Posterior cingulate gyrus (tissue), 11 donors: ENCODE measurements at places on chromosomes 16 and 17.

DNA sequence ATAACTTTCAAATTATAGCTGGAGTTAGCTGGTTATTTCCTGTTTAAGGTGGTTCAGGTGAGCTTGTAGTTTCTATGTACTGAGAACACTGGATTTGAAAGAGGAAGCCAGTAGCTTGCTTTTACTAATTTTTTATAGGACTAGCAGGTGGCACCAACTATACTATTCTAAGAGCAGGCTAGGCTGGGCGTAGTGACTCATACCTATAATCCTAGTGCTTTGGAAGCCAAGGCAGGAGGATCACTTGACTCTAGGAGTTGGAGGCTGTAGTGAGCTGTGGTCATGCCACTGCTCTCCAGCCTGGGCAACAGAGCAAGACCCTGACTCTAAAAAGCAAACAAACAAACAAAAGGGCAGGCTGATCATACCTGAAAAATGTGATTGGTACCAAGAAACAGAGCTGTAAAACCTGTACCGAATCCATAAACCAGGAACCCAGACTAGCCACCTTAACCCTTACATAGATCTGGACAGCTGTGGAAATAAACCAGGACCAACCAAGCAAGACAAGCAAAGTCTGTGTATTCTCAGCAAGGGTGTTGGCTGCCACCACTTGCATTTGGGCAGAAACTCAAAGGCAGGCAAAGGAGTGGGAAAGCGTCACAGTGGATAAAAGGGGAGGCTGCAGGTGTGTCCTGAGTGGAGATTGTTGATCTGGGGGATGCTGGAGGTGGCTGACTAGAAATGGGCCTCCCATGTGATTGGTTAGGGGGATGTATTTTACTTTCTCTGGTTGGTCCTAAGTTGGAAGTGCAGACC, 36.3 kb downstream of the SLC47A1 start:
- DNase-seq: no peak

- no peak for DNase-seq
Observed at GRCh38 chr17:74971069-74971841, 1.3 kb downstream of the HID1 start.

- no peak for DNase-seq
Observed at GRCh38 chr16:31127182-31127581, 8.3 kb downstream of the PRSS8 start.

GRCh38 chr17:38879878-38880665, 10.2 kb downstream of the LASP1 start:
- no peak for DNase-seq

- peak; percentile 45 for DNase-seq
Observed at GRCh38 chr17:924711-925475, 54.7 kb downstream of the NXN start.

GRCh38 chr16:85655216-85656129, 33.3 kb downstream of the GINS2 start:
- no peak for DNase-seq

DNA sequence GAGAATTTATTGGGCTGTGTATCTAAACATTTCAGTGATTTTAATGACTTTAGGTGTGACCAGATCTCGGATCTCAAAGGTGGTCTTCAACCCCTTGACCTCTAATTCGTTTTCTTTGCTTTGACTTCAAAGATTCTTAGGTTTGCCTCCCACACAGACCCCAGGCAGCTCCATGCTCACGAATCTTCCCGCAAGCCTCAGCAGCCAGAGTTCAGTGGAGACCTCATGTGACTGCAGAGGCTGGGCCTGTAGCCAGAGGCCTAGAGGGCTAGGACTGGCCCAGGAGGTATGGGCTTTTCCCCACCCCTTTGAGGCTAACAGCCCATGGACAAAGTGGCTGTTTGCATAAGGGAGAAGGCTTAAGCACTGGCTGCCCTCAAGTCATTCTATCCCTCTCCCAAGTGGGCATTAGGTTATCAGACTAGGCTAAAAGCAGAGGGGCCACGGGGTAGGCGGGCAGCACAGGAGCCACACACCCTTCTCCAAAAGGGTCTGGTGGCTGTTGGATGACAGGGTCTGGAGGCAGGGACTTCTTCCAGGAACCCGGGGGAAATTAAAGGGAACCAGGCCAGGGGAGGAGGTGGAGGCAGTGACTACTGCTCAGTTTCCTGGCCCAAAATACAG, 3.0 kb downstream of the HIRIP3 start:
- no peak for DNase-seq

DNA sequence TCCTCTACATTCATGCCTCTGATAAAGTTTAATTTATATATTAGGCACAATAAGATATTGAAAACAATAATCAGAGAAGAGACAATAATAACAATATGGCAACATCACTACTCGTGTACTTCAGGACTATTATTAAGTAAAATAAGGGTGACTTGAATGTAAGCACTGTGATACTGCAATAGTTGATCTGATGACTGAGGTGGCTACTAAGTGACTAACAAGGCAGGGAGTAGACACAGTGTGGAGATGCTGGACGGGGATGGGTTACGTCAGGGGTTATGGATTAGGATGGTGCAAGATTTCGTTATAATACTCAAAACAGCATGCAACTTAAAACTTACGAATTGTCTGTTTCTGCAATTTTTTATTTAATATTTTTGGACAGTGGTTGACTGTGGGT, 32.5 kb downstream of the CYLD start:
- DNase-seq: no peak

DNA sequence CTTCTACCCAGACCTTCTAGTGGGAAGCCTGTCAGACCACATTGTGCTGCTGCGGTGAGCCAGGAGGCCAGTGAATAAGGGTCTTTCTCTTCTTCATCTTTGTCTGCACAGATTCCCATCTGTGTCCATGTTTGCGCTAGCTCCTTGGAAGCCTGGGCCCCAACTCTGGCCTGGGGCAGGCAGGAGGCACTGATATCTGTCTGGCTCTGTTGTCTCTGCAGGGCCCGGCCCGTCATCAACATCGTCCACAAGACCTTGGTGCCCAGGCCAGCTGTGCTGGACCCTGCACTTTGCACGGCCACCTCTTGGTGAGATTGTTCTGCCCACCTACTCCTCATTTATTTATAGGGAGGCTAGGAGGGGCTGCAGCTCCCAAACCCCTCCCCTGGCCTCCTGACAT, 18.3 kb downstream of the ITGA3 start:
- DNase-seq: no peak

DNA sequence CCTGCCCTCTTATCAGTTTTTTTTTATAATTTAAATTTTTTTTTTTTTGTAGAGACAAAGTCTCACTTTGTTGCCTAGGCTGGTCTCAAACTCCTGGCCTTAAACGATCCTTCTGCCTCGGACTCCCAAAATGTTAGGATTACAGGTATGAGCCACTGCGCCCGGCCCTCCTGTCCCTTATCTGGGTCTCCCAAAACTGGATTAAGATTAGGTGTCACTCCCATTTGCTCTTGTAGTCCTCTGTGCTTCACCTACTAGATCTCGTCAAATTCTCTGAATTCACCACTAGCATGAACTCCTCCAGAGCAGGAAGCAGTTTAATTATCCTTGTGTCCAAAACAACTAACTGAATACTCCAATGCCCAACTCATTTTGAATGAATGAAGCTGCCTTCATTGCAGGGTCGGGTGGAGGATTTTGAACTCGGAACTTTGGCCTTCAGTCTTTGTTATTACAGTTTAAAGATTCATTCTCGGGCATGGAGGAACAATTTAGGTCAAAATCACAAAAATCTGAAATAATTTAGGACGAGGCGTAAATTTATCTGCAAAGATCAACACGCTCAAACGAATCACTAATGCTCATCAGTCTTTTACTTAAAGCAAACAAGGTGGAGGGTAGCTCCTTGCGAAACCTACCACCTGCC, 802 bp upstream of the ATXN2L start:
- DNase-seq: no peak

DNA sequence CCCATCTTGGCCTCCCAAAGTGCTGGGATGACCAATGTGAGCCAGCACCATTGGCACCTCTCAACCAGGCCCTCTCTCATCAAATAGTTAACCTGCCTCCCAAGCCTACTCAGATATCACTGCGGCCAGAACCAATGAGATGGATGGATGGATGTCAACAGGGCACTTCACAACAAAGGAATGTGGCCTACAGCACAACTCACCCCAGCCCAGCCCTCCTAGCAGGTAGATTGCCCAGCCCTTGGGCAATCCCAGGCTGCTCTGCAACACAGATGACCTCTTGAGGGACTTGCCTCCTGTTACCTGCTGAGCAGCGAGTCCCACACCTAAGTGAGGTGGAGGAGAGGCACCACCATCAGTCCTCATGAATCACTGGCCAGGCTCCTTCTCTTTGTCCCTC, 22.6 kb upstream of the KIFC3 start:
- no peak for DNase-seq

DNA sequence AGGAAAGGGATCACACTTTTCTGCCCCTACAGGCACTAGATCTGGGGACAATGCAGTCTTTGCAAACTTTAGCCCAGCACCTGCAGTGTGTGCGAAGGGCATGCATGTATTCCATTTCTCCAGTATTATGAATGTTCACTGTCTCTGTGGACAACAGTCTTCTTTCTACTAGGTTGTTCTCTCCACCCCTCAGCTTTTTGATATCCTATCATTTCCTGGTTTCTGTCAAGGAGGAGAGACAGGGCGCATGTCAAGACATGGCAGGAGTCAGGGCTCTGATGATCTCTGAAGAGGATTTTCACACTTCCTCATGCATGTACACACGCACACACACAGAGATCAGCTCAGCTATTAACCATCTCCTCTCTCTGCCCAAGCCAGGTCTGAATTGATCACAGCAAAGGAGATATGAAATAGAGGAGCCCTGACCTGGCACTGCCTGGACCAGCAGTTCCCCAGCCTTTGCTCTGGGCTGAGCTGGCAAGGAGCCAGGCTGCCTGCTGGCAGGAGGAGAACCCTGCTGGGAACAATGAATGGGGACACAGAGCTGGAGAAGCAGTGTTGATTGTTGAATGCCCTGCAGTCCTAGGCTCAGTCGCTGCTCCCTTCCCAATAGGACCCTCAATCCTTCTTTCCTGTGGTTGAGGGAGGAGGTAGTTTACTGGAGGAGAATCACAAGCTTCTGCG, 2.6 kb downstream of the GPR179 start:
- peak; percentile 68 for DNase-seq

GRCh38 chr17:58265902-58266875, 14.5 kb downstream of the MPO start:
- no peak for DNase-seq

- no peak for DNase-seq
Observed at GRCh38 chr16:84532855-84533486, 28.5 kb upstream of the MEAK7 start.

DNA sequence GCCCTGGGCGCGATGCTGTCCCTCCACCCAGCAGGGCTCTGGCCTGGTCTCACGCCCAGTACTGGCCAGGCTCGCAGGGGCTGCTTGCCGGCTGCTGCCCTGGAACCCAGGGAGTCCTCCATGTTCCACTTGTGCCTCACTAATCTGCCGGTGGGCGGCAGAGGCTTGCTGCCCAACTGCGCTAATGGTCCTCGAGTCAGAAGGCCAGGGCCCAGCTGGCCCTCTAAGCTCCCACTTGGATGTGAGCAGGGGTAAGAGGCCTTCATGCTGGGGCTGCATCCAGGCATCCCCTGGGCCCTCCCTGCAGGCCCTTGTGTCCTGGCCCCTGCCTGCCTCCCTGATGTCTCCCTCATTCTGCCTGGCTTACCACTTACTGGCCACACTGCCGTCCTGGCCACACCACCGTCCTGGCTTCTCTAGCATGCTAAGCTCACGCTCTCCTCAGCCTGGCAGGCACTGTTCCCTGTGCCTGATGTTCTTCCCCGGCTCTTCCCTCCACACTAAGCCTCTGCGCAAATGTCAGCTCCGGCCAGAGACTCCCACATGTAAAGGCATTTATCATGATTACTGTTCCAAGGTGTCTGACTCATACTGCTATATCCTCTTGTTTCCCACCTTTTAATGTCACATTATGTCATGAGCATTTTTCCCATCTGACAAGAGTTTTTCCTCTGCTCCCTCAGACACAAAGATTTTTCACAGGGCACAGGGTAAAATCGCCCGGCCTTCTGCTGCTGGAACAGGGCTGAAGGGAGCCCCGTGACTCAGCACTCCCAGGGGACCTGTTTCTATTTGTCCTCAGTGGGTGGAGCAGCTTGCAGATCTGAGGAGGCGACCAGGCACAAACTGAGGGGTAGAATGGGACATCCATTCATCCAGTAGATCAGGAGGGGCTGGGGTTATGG, 15.9 kb downstream of the B9D1 start:
- DNase-seq: peak; percentile 61

DNA sequence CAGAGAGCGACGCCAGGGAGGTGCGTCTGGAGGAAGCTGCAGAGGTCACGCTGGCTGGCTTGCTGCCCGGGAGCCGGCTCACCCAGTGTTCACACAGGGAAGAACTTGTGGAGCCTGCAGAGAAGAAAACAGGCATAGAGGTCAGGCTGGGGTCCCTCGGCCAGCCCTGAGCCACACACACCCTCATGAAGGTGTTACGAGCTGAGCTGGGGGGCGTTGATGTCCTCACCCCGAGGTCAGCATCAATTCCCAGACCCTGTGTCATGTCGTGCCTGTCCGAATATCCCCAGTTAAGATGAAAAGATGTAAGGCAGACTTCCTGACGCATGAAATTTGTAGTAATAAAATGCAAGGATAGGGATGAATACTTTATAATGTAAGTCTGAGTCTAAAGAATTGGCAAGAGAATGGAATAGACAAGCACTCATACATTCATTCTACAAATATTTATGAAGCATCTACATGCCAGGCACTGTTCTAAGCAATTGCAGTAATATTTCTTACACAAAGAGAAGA, 77.1 kb downstream of the USP31 start:
- DNase-seq: peak; percentile 53

DNA sequence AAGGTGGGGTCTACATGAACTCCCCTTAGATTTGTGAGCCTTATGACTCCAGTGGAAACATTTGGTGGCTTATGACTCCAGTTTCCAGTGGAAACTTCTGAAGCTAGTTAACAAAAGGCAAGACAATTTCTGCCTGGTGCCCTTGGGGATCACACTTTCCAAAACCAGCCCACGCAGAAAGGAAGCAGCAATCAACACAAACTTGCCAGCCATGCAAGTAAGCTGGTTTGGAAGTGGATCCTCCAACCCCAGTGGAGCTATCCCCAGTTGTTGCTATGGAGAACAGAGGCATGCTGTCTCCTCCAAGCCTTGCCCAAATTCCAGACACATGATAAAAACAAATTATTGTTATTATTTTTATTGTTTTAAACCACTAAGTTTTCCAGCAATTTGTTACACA, 130.9 kb downstream of the CDH11 start:
- DNase-seq: no peak

DNA sequence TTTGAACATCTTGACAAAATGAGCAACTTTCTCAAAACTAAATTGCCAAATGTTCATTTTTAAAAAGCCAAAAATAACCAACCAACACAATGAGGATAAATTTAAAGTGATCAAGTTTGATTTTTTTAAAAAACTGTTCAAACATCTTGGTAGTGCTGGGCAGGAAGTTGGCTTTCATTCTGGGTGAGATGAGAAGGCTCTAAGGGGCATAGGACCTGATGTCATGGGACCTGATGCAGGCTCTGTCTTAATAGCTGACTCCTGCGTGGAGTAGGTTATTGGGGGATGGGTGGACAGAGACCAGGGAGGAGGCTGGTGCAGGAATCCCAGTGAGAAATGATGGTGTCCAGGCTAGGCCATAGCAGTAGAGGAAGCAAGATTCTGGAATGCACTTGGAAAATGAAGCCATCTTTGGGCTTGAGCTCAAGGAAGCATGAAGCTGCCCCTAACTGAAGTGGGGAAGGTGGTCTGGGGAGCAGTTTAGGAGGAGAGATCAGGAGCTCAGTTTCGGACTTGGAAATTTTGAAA, 20.4 kb downstream of the NLRC5 start:
- no peak for DNase-seq
